HS-5 (cell line): ENCODE measurements at places on chromosomes 6 and 20.

- DNase-seq, result no peak
Measured at GRCh38 chr6:140176306-140176705, 801.9 kb upstream of the CITED2 start.

- DNase-seq, result no peak
Measured at GRCh38 chr6:626236-626635, 30.7 kb downstream of the HUS1B start.

GRCh38 chr6:137051790-137052472 lies 7.2 kb upstream of the IL20RA start:
- no peak for DNase-seq

- no peak for DNase-seq
Measured at GRCh38 chr6:134063121-134063965, 10.9 kb upstream of the SLC2A12 start.

GRCh38 chr6:56690519-56691285 lies 48.0 kb upstream of the DST start:
- DNase-seq, result peak; percentile 80

GRCh38 chr6:120055071-120055470 lies 705.5 kb upstream of the MAN1A1 start:
- DNase-seq, result no peak

GRCh38 chr6:107763946-107764345 lies 60.2 kb downstream of the SCML4 start:
- peak; percentile 6 for DNase-seq

- DNase-seq, result no peak
Measured at GRCh38 chr6:114194362-114195026, 148.3 kb downstream of the HS3ST5 start.

DNA sequence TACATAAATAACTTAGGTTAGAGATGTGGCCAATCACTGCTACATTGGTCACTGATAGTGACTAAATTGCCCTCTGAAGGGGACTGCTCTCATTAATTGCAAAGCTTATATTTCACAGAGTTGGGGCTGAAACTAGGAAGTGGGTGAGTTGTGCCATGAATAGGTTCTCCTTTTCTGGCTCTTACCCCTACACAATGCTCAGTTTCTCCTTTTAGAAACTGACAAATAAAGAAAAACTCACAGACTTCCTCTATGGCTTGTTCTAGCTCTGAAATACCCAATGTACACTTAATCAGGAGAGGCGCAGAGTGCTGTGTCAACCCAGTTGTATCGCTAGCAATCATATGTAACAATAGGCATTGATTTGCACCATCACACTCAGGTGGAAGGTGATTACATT lies 41.2 kb upstream of the PROKR2 start:
- DNase-seq, result no peak

- no peak for DNase-seq
Measured at GRCh38 chr20:8074931-8075330, 55.4 kb upstream of the TMX4 start.

DNA sequence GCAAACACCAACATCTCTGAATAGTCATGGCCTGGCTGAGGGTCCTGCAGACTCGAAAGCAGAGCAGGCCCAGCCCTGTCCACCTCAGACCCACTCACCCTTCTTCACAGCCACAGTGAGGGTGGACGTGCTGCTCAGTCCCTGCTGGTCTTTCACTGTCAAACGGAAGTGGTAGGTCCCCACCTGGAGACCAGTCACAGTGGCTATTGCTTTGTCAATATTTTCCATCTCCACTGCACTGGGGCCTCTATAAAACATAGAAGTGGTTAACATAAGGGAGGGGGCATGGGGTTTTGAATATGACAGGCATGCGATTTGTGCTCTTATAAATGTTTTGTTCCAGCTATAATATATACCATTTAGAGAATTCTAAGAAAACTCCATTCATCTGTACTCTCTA lies 73.9 kb downstream of the ALDH5A1 start:
- DNase-seq, result no peak

- DNase-seq, result no peak
Measured at GRCh38 chr6:136059308-136059707, 190.8 kb downstream of the MTFR2 start.

DNA sequence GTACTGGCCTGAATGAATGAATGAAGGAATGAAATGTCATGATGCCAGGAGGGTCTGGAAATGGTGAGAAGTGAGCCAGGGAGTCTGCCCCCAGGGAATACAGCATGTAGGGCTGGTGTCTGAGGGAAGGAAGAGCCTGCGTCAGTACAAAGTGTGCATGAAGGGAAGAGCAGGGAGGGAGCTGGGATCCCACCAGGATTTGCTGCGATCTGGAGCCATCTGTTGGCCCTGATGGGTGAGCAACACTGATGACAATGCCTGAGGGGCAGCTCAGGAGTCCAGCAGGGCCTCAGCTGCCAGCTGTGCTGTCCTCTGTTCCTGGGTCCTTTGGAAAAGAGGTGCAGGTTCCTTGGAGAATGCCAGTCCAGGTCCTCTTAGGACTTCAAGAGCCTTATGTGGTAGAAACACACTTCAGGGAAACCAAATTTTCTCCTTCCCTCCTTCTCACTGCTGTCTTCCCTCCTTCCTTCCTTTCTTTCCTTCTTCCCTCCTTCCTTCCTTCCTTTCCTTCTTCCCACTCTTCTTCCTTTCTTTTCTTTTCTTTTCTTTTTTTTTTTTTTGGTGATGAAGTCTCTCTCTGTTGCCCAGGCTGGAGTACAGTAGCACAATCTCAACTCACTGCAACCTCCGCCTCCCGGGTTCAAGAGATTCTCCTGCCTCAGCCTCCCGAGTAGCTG lies 11.5 kb downstream of the BPI start:
- no peak for DNase-seq

DNA sequence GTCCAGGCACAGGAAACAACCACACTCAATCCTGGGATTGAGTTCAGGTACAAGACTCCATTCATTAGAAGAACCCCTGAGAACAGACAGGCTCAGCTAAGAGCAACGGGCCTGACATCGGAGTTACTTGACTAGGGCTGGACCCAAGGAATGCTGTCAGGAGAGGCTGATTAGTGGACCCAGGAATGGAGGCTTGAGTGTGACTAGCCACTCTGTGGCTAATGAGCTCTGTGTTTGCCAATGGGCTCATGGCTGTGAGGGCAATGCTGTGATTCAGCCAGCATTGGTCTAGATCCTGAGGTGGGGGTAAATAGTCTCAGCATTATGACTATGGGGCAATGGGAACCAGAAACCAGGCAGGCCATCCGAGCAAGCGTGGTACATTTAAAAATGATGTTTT lies 71.8 kb downstream of the RIOK1 start:
- DNase-seq, result no peak

- DNase-seq, result no peak
Measured at GRCh38 chr6:155011809-155012291, 16.7 kb downstream of the TIAM2 start.

GRCh38 chr20:59752101-59752586 lies 147.8 kb downstream of the PHACTR3 start:
- DNase-seq, result no peak

GRCh38 chr6:123638865-123639264 lies 2.1 kb upstream of the TRDN start:
- no peak for DNase-seq

DNA sequence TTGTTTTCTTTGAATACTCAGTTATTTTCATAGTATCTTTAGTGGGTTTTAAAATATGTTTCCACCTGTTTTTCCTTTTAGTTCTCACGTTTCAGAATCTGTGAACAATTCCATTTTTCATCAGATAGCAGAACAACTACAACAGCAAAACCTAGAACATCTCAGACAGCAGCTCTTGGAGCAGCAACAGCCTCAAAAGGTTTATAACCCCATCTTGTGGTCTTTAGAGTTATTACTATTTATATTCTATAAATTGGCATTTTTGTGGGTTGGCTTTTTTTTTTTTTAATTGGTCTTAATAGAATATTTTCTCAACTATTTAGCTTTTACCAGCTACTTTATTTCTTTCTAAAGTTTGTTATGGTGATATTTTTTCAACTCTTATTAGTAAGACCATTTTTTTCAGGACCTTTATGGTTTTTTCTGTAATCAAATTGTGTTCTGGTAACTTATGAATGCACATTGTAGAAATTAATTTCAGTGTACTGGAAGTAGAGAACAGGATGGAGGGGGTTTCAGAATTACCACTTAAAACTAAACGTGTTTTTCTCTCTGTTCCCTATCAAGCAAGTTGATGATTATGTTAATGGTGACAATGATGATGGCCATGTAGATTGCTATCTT lies 72.2 kb downstream of the SCAF8 start:
- no peak for DNase-seq

DNA sequence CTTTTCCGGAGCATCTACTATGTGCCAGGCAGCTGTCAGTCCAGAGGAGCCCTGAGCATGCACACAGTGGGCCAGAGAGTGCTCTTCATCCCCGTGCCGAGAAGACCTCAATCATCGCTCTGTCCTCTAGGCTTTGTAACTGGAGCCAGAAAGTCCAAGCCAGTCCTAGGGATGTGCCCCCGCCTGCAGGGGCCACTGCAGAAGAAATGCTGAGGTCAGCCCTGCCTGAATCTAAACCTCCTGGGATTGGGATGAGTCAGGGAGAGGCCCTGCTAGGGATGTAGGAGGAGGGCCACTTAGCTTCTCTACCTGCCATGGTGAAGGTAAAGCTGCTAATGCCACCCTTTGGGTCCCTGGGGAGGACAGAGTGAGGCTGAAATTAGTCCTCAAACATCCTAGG lies 146.8 kb downstream of the CDC5L start:
- no peak for DNase-seq

GRCh38 chr6:135144673-135145062 lies 36.4 kb upstream of the MYB start:
- no peak for DNase-seq

GRCh38 chr6:14559746-14560536 lies 442.4 kb downstream of the CD83 start:
- no peak for DNase-seq
